ENCODE measurements at places on chromosomes 12 and 14.

GRCh38 chr14:91396959-91397815, 20.4 kb downstream of the CCDC88C start:
- no peak overlapping the region for H3K4me3 ChIP-seq
- no peaks in the 10 kb centered on the region for H3K27me3 ChIP-seq
- no peak overlapping the region for H3K27ac ChIP-seq

- no peaks in the 10 kb centered on the region for H3K36me3 ChIP-seq
- H3K27me3 ChIP-seq: no peaks in the 10 kb centered on the region
- H3K4me3 ChIP-seq: no peak overlapping the region
- H3K27ac ChIP-seq: no peak overlapping the region
Observed at GRCh38 chr12:92118826-92119536, 26.7 kb downstream of the BTG1 start.

GRCh38 chr12:6700646-6701051, at the start of gene PIANP:
PIANP (minus strand) TSS chr12:6700815; CDS start chr12:6698061, 2,754 bp downstream.
- H3K36me3 ChIP-seq: no peaks in the 10 kb centered on the region
- H3K4me3 ChIP-seq: peak within 1 kb of the TSS; percentile 28
- no peak within 1 kb of the TSS for H3K27ac ChIP-seq
- DNase-seq: no peak
- peaks cover 47% of the 10 kb centered on the region for H3K27me3 ChIP-seq

- no peaks in the 10 kb centered on the region for H3K36me3 ChIP-seq
- H3K27me3 ChIP-seq: no peaks in the 10 kb centered on the region
- H3K4me1 ChIP-seq: peaks cover 25% of the 10 kb centered on the region
- DNase-seq: peak; percentile 99
- no peak overlapping the region for H3K4me3 ChIP-seq
- peak overlapping the region; percentile 93 for H3K27ac ChIP-seq
Observed at GRCh38 chr12:92745856-92746550, 43.2 kb downstream of the PLEKHG7 start.
